ENCODE measurements at places on chromosomes 13 and 19.

DNA sequence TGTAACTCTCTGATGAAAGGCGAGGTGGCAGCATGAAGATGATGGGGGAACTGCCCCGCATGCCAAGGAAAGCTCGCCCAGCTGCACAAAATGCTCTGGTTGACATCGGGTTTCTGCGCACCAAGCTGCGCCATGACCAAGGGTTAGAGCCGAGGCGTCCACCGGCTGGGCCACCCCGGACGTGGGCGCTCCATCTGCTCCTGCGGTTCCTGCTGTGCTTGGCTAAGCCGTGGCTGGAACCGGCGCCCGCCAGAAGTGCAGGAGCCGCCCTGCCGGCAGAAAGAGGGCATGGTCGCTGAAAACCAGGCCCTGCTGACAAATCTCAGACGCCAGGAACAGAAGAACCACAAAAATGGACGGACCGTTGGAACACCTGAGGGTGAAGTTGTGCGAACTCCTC is 57.9 kb downstream of the ZNF100 start:
- no peak for DNase-seq

- no peak for DNase-seq
Measured at GRCh38 chr19:1492474-1493006, 1.6 kb downstream of the REEP6 start.

DNA sequence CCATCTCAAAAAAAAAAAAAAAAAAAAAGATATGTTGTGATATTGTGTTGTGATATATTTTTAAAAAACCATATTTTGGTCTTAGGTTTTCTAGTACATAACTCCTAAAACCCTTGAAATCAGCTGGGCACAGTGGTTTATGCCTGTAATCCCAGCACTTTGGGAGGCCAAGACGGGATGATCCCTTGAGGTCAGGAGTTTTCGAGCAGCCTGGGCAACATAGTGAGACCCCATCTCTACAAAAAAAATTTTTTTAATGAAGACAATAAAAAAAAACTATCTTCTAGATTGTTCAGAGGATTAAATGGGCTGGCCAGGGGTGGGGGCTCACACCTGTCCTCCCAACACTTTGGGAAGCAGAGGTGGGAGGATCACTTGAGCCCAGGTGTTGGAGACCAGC is 1.3 kb upstream of the DCAF15 start:
- DNase-seq: no peak

- DNase-seq: no peak
Measured at GRCh38 chr19:54352041-54352440, 12.7 kb downstream of the LAIR1 start.

DNA sequence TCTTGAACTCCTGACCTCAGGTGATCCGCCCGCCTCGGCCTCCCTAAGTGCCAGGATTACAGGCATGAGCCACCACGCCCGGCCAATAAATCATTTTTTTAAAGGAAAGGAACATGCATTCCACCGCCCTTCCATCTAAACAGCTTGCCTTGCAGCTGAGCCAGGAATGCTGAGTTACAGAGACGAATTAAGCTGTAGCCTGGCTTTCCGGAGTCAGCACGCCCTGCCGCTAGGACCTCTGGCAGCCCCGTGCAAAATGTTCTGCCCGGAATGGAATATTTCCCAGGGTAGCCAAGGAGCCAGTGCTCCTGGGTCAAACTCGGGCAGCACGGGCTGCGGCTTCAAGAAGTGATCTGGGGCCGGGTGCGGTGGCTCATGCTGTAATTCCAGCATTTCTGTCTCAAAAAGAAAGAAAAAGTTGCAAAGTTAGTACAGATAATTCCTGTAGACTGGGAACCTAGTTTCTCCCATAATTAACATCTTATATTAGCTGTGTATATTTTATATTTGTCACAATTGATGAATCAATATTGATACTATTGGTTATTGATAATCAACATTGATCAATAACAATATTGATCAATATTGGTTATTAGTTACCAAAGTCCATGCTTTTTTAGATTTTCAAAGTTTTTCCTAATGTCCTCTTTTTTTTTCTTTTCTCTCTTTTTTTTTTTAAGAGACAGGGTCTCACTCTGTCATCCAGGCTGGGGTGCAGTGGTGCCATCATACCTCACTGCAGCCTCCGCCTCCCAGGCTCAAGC is 19.2 kb downstream of the ATCAY start:
- no peak for DNase-seq

- no peak for DNase-seq
Measured at GRCh38 chr19:50599427-50599826, 31.2 kb upstream of the LRRC4B start.

GRCh38 chr13:75512253-75512652 is 25.4 kb downstream of the COMMD6 start:
- DNase-seq: no peak

DNA sequence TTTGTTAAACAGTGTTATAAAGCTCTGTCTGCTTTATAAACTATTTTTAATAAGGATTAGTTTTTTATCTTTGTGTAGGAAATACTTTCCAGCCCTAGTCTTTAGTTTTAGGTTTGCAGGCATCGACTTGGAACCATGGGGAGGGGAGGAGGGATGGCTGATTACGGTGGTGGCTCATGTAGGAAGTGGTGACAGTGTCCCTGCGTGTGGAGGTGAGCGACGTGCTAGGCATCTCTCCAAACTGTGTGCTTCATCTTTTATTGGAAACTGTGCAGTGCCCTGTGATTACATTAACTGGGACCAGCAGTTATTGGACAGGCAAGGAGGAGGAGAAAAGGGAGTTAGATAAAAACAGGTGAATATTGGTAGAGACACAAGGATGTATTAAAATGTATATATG is 203.8 kb downstream of the ATP8A2 start:
- DNase-seq: no peak

- peak; percentile 76 for DNase-seq
Measured at GRCh38 chr19:10701955-10702525, 801 bp downstream of the QTRT1 start.

DNA sequence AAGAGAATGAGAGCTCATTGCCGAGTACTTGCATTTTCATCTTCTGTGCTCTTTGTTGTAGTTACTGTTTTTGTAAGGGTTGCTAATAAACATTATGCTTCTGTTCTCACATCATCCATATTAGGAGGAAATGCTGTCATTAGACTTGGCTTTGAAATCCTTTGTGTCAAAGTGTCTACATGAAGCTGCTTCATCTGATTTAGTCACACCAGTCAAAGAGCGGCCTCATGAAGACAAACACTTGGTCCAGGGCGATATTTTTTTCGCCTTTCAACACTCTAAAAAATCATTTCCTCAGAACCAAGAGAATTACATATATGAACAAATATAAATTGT is 105.0 kb downstream of the SPRY2 start:
- no peak for DNase-seq

- no peak for DNase-seq
Measured at GRCh38 chr13:66001140-66001539, 1229.0 kb downstream of the PCDH9 start.

- no peak for DNase-seq
Measured at GRCh38 chr13:80695841-80696240, 354.9 kb upstream of the SPRY2 start.

DNA sequence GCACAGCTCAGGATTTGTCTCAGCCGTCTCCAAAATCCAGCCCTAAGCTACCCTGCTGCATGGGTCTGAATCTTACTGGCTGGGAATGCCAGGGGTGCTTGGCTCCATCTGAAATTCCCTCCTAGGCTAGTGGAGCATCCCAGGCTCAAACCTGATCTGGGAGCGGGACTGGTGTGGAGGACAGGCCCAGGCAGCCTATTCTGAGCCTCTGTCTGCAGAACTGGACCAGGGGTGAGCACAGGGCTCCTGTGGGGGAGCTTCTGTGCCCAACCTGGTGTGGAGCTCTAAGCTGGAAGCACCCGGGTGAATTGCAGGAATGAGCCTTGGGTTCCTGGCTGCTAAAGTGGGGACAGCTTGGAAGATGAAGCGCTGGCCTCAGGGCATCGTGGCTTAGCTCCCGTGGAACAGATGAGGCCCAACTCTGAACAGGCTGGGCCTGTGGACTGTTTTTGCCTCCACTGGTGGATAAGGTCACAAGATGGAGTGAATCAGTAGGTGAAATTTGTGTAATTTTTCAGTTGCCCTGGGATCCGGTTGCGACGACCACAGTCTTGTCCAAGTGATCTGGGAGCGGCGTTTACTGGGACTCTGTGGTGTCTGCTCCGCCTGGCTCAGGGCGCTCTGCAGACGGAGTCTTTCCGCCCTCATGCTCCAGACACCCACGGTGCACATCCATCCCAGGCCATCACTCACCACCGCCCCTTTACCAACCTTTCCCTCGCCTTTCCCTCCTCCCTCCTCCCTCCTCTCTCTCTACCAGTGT is 79.5 kb downstream of the TEX29 start:
- DNase-seq: no peak

GRCh38 chr19:1001538-1002166 is 1.4 kb downstream of the GRIN3B start:
- peak; percentile 91 for DNase-seq

DNA sequence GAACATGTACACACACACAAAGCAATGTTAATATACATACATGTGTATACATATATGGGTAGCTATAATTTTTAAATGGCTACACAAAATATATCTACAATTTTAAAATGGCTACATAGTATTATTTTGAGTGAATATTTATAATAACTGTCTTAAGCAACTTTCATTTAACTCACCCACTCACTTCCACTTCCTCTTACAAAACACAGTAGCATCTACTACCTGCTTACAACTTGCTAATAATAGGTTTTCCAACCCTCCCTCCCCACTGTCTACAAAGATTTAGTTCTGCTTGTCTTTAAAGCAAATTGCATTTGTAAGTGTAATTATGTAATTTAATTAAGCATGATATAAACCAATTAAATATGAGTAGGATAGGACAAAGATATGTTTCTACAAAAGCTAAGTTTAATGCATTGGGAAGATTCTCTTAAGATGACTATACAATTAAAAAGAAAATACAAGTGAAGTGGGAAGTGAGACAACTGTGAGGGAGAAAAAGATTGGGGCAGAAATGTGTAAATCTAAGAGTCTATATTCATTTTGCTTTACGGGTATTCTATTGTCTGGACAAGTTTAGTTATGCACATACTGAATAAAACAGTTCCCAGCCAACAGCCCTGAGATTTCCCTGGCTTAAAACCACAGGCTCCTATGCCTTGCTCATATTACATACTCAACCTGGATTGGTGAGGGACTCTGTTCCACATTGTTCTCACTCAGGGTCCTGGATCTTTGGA is 583.1 kb downstream of the EFNB2 start:
- DNase-seq: no peak

- no peak for DNase-seq
Measured at GRCh38 chr19:13104848-13105711, 2.4 kb upstream of the LYL1 start.

DNA sequence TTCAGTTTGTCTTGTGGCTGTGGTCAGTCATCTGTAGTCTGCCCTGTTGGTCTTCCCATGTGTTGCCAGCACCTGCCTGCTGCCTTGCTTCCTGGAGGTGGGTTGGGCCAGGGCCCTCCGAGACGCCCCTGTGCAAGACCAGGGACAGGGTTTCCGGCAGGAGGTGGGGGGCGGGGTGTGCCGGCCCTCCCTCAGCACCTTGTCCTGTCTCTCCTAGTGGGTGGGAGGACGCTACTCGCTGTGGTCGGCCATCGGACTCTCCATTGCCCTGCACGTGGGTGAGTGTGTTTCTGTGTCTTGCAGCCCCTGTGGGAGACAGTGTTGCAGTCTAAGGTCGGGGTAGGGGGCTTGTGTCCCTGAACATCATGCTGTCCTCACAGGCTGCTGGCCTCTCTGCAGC is 11.2 kb upstream of the PDCD2L start:
- no peak for DNase-seq

DNA sequence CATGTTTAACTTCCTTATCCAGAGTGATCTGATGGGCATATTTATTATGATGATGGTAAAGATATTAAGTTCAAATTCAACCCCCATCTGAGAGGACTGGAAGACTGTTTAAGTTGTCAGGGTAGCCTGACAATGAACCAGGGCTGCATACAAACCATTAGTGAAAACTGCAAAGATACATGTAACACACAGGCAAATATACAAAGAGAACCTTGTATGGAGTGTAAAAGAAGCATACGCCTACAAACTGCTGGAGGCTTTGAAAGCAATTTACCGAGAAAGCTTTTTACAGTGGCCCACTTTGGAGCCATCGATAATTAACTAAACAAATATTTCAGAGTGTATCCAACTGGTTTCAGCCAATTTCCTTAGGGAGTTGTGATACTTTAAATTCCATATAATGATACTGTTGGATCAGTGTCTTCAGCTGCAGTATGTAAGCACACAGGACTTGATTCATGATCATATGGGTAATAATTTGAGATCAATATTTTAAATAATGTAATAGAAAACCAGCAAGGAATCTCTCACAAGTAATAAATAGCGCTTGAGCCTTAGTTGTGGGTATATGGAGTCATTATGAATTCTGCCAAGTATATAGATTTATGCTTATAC is 231.5 kb upstream of the SPRY2 start:
- DNase-seq: no peak

Data from activated CD8-positive, alpha-beta memory T cell treated with anti-CD3 and anti-CD28 coated beads for 24 hours (primary cell).